ENCODE measurements at places on chromosomes 2 and 18.

DNA sequence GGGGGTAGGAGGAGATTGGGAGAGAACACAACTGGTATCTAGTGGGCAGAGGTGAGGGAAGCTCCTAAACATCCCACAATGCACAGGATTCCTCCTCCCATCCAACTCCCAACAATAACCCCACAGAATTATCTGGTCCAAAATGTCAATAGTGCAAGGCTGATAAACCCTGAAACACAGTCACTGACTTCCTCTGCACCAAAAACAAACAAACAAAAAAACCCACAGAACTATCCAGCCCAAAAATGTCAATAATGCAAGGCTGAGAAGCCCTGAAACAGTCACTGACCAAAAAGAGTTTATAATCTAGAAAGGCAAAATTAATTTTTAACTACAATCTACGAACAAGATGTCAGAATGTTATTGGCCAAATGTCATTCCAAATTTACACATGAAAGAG lies 9.8 kb downstream of the TMX3 start:
- DNase-seq: no peak

GRCh38 chr18:79517341-79517740 lies 121.6 kb downstream of the NFATC1 start:
- DNase-seq: no peak

- DNase-seq: no peak
These were observed 955.2 kb upstream of the CELF4 start for GRCh38 chr18:38520786-38521185.

DNA sequence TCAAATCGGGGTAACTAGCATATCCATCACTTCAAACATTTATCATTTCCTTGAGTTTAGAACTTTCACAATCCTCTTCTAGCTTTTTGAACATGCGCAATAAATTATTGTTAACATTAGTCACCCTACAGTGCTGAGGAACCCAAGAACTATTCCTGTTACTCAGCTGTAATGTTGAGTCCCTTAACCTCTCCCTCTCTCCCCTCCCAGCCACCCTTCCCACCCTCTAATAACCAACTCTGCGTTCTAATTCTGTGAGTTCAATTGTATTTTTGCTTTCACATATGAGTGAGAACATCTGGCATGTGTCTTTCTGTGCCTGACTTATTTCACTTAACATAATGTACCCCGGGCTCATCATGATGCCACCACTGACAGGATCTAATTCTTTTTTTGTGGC lies 78.6 kb upstream of the RANBP2 start:
- no peak for DNase-seq

GRCh38 chr2:174012347-174013314 lies 47.5 kb upstream of the SP3 start:
- no peak for DNase-seq

- DNase-seq: no peak
These were observed 87.3 kb upstream of the LCLAT1 start for GRCh38 chr2:30359644-30360167.

GRCh38 chr2:24080701-24081100 lies 3.9 kb downstream of the TP53I3 start:
- DNase-seq: no peak

DNA sequence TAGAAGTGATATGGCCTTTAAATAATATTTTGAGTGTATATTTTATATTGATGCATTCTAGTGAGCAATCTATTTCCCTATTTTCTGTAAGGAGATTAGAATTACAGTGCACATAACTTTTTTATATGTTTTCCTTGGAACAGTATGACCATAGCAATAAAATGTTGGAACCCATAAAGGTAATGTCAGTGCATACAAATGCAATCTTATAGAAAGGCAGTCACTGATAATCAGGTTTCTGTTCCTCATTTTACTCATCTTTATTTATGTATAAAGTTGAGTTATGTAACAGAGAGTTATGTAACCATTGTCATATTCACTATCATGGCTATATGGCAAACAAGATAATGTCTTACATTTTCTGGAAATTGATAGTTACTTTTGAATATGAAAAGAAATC lies 179.9 kb upstream of the NETO1 start:
- no peak for DNase-seq

DNA sequence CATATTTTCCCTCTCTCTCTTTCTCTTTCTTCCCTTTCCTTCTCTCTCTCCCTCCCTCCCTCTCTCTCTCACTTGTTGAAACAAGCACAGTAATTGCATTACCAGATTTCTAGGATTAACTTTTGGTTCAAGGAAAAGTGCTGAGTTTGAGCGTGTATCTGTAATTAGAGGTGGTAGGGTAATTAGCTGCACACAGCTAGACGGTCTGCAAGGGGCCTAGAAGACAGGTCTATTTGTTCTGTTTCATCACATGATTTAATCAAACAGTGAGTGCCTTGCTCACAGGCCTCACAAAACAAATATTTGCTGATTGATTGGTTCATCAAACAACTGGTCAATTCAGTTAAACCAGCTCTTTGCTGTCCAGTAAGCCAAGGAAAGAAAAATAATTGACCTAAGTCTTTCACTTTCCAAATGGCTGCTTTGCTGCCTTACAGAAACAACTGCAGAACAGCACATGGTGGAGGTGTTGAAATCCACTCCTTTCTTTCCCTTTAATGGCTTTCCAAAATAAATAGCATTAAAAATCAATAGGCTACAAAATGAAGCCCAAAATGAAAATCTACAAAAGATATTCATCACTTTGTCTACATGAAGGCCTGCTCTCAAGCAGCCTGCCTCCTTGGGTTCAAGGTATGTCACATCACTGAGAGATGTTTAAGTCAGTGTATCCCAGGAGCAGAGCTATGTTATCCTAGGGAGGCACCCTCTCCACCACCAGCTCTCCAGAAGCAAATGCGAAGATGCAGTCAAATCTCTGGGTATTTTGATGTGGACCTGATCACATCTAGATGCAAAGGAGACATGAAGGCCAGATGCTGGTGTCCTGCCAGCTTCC lies 264.4 kb upstream of the SIX2 start:
- no peak for DNase-seq

DNA sequence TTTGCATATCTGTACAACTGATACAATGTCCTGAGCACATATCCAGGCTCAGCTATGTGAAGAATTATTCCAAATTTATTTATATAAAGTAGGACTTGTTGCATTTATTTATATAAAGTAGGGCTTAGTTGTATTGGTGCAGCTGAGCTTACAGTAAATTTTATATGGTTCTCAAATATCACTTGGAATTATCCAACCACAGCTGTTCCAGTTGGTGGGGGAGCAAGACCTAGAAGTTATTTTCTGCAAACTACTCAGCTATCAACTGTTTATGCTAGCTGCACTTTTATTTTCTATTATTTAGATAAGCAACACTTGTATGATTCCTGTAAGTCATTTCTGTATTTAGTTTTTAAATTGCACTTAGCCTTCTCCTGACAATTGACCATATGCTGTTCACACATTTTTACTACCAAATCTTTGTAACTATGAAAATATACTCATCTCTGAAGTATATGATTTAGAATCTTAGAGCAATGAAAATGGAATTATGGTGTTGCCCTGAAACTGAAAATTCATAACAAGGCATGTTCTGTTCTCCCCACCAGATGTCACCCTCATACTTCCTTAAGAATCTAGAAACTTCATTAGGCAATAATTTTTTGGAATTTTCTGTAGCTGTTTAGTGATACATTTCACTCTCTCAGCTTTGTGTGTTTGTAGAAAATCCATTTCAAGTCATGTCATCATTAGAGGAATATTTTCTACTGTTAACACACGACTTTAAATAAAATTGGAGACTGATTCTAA lies 157.0 kb upstream of the CBLN2 start:
- DNase-seq: no peak

- DNase-seq: no peak
These were observed 515.8 kb downstream of the GALR1 start for GRCh38 chr18:77765468-77765867.

- DNase-seq: no peak
These were observed at the start of gene DPYSL5 for GRCh38 chr2:26847655-26848335. Gene DPYSL5 (plus strand): TSS chr2:26848132. CDS start chr2:26898500, 50,368 bp downstream.

DNA sequence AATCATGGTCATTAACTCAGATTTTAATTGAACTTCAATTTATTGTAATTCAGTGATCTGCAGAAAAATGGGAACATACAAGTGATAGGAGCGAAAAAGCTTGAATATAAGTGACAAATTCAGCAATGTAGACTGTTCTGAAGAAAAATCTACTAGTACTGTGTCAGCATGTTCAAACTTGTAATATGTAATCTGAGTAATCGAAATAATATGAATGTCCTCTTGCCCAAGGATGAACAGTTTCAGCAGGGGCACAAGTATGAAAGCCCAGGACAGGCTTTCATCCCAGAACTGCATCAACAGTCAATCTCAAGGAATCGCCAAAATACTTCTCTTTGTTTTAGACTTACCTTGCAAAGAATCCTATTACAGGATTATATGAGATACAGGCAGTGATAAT lies 1110.5 kb downstream of the LRP1B start:
- no peak for DNase-seq

DNA sequence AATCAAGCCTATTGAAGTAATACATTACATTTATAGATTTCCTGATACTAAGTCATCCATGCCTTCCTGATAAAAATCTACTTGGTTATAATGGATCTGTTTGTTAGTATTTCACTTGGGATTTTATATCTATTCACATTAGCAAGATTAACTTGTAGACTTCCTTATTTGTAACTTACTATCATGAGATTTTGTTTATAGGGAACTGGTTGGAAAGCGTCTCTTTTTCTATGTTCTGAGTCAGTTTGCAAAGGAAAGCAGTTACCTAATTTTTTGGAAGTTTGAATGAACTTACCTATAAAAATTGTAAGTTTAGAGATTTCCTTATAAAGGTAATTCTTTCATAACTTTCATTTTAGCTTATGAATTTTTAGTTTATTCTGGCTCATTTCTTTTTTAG lies 141.4 kb downstream of the SMAD7 start:
- no peak for DNase-seq

- DNase-seq: no peak
These were observed 76.1 kb downstream of the PRKRA start for GRCh38 chr2:178374865-178375264.

DNA sequence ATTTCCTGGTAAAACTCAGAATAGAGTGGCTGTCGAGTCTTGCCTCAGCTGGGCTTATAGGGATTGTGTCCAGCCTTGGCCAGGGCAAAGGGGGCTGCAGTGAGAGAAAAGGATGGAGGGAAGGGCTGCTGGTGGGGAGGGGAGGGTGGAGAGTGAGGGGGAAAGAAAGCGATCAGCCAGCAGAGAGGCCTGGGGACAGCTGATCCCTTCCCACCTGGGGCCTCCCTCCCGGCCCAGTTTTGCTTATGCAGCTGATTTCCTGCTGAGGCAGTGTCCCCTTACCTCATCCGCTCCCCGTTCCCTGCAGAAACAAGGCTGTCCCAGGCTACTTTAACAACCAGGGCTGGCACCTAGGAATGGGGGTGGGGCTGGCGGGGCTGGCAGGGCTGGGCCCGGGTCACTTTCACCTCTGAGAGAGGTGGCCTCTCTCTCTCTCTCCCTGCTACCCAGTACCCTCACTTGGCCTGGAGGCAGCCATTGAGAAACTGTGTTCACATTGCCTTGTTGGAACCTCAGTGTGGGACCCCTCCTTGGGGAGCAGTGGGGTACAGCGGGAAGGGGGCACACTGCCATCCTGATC lies 12.2 kb upstream of the GMPPA start:
- DNase-seq: no peak

Data from activated naive CD4-positive, alpha-beta T cell (primary cell).